ENCODE measurements at places on chromosomes 2 and 18.

GRCh38 chr2:12014088-12014960, 267.9 kb downstream of the LPIN1 start:
- no peak for DNase-seq

GRCh38 chr2:152433289-152433688, 98.3 kb downstream of the FMNL2 start:
- DNase-seq: no peak

- DNase-seq: no peak
These were observed 42.5 kb upstream of the EN1 start for GRCh38 chr2:118889995-118890394.

DNA sequence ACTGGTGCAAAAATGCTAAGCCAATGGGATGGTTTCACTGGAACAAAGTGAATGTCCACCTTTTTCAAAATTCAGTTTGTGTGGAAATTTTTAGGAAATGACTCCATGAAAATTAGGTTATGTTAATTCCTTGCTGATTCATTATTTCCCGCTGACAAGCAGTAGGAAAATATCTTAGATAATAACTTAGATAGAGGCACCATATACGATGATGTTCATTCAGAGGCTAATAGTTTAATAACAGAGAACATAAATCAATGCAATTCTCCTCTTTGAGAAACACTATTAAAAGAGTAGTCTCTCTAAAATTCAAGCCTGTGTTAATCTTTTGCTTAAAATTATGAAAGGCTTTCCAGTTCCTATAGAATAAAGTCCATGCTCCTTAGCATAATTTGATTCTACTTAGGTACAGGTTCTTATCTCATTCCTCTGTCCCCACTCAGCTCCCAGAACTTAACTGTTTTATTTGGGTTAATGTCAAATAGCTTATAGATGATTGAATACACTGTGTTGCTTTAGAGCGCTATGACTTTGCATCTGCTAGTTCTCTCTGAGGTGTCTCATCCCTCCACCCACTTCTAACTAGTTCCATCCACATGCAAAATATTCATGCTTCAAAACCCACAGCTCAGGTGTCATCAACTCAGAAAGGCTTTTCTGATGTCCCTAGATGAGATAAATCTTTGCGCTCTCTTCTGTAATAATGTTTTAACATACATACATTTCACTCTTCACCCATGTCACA, 503.6 kb downstream of the ERBB4 start:
- DNase-seq: no peak

DNA sequence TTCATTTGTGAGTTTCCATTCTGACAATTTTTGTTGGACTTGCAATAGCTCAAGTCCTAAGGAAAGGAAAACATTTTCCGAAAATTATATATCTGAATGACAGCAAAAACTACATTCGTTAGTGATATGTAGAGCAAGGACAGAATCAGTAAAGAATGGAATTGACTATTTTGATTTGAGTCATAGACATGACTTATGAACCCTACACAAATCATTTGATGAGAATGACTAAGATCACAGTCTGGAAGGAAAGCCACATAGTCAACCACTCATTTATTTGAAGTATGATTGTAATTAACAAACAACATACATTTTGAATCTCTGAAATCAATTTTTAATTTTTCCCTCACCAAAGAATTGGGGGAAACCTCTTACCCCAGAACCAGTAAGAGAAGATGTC, 231.6 kb upstream of the CRIM1 start:
- DNase-seq: no peak

DNA sequence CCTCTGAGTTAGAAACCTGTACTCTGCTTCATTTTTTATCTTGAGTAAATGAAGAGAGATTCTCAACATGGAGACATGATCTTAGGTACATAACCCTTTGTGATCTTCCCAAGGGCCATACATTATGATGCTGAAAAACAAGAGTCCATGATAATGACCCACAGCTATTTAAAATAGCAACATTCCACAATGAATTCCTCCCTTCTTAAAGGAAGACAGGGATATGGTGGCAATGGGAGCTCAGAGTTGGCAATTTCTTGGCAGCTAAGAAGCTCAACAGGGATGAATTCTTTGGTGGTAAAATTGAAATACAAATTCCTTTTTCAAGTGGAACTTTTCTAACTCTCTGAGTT, 638.5 kb downstream of the CNTNAP5 start:
- no peak for DNase-seq

GRCh38 chr18:55152801-55153200, 193.5 kb upstream of the CCDC68 start:
- no peak for DNase-seq

GRCh38 chr2:182672466-182673165, 43.4 kb upstream of the DNAJC10 start:
- DNase-seq: no peak

- peak; percentile 56 for DNase-seq
These were observed at the start of gene ZDBF2 for GRCh38 chr2:206274434-206275311. Gene ZDBF2, plus strand, starts transcription at chr2:206274663. Its CDS starts 7,187 bp downstream, at chr2:206281850.

GRCh38 chr2:170587117-170587516, 128.0 kb upstream of the SP5 start:
- DNase-seq: no peak

GRCh38 chr2:26716769-26717168, 24.2 kb downstream of the KCNK3 start:
- DNase-seq: no peak

DNA sequence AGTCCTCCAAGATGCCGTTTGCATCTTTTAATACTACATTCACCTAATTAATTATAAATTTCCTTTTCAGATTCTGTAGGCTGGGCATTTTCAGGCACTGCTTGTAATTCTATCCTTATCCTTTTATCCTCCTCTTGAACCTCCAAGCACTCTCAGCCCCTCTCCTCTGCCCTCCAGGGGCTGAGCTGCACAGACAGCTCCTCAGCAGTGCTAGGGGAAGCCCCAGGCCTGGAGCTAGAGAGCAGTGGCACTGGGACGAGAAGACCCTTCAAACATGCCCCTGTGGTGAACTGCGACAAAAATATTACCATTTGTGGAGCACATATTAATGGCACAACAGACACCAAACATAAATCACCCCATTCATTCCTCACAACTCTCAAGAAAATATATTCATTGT, 32.9 kb downstream of the CFAP210 start:
- DNase-seq: no peak

- DNase-seq: no peak
These were observed 5.6 kb downstream of the PAX8 start for GRCh38 chr2:113273027-113273551.

GRCh38 chr18:79680100-79680879, 687 bp downstream of the CTDP1 start:
- DNase-seq: no peak

GRCh38 chr2:116952254-116952653, 862.2 kb upstream of the DDX18 start:
- no peak for DNase-seq

- DNase-seq: no peak
These were observed 48.2 kb downstream of the LONRF2 start for GRCh38 chr2:100274076-100274475.

DNA sequence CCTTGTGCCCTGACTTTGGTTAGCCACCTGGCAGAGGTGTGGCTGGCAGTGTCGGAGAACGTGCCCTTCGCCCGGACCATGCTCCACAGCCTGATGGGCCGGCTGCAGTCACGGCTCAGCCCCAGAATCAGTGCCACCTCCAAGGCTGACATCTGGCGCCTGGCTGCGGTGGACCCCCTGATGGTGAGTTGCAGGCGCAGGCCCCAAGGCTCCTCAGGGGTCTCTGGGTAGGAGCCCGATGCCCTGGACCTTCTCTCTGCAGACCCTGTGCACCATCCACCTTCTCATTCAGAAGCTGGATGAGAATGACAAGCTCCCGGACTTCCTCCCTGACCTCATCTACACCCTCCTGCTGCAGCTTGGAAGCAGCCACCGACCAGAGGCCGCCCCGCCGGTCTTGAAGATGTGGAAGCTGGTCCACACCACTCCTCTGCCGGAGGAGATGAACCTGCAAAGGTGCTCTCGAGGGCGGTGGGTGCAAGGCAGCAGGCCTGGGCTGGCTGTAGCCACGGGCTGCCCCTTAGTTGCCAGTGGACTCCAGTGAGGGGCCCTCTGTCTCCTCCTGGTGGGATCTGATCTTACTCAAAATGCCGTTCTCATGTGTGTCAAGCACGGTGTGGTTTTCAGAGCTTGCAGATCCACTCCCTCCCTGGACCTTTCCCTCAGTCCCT, 32.1 kb downstream of the HJURP start:
- no peak for DNase-seq

- no peak for DNase-seq
These were observed 449.5 kb upstream of the PKDCC start for GRCh38 chr2:41598161-41598894.

DNA sequence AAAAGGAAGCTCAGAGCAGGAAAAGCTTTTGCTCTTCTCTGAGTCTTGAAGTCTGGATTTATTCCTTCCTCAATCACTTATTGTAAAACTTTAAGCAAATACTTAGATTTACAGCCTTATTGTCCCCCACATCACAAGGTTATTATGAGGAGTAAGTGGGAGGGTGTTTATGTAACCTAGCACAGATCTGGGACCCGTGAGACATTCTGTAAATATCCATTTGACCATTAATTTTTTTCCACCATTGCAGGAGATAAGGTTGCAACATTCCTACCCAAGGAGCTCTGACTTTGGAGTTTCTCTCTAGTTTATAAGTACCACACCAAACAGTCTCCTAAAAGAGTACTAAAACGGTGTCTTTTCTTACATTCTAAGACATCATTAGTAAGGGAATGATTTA, 52.1 kb upstream of the CTIF start:
- DNase-seq: no peak

DNA sequence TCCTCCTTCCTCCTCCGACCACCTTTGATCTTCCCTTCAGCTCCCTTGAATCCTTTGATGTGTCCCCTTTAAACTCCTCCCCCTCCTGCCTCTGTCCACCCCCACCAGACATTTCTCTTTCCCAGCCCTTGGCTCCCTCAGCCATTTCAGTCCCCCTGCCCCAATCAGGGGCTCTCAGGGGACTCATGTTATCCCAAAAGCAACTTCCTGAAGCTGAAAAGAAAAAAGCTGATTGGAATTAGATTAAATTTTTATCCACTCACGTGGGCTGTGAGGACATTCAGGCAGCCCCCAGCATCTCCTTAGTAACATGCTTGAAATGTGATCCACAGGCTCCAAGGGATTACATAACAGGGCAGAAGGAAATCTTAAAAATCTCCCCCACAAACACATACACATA, 81.3 kb downstream of the NEURL3 start:
- DNase-seq: no peak

GRCh38 chr18:9017167-9017904, 85.2 kb upstream of the NDUFV2 start:
- DNase-seq: peak; percentile 70

GRCh38 chr2:208657468-208657867, 250.9 kb downstream of the PTH2R start:
- DNase-seq: no peak

DNA sequence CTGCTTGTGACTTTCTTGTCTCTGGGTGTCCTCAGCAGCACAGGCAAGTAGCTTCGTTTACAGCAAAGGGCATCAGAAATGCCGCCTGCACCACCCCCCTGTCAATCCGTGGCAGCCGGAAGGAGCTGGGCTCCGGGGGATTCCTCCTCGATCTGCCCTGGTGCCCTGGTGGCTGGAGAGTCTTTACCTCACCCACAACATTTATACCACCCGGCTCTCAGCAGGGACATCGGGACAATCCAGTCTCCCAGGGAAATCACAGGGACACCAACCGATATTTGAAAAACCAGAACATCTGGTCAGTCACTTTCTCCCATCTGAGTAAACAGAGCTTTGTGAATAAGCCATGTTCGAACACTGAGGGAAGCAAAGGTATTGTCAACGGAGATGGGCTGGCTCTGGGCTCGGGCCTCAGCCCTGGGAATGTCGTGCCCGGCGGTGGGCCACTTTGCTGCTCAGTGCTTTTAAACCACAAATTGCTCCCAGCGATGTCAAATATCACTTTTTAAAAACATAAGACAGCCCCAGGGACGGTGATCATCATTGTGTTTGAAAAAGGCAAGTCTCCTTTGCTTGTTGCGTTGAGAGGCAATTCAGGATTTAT, 210.0 kb upstream of the SALL3 start:
- no peak for DNase-seq

GRCh38 chr2:183195998-183196409, 71.8 kb downstream of the NUP35 start:
- no peak for DNase-seq

GRCh38 chr2:113791697-113792590, 35.5 kb upstream of the SLC35F5 start:
- peak; percentile 7 for DNase-seq

DNA sequence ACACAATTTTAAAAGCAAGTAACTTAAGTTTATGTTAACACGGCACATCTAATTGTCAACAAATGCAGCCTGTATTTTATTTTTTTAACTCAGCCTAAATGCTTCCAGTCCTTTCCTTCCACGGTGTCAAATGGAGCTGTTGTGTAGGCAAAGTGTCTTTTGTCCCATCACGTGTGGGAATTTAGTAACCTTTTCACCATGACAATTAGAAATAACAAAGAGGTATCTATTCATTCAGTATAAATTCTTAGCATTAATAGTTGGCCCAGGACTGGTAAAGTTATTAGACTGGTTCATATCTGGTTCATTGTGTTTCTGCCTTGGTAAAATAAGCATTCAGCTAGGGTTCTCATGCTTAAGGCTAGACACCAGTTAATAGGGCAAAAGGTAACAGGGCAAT, 47.9 kb downstream of the FRZB start:
- DNase-seq: no peak

GRCh38 chr2:72915320-72915906, 1.9 kb upstream of the EMX1 start:
- no peak for DNase-seq

GRCh38 chr2:54758951-54759350, 35.5 kb downstream of the EML6 start:
- no peak for DNase-seq

- peak; percentile 70 for DNase-seq
These were observed at the start of gene RNPEPL1 for GRCh38 chr2:240567872-240568677. Gene RNPEPL1, plus strand, starts transcription at chr2:240568484. Its CDS starts 103 bp downstream, at chr2:240568587.

- no peak for DNase-seq
These were observed 15.4 kb upstream of the MATN3 start for GRCh38 chr2:20027705-20028434.

DNA sequence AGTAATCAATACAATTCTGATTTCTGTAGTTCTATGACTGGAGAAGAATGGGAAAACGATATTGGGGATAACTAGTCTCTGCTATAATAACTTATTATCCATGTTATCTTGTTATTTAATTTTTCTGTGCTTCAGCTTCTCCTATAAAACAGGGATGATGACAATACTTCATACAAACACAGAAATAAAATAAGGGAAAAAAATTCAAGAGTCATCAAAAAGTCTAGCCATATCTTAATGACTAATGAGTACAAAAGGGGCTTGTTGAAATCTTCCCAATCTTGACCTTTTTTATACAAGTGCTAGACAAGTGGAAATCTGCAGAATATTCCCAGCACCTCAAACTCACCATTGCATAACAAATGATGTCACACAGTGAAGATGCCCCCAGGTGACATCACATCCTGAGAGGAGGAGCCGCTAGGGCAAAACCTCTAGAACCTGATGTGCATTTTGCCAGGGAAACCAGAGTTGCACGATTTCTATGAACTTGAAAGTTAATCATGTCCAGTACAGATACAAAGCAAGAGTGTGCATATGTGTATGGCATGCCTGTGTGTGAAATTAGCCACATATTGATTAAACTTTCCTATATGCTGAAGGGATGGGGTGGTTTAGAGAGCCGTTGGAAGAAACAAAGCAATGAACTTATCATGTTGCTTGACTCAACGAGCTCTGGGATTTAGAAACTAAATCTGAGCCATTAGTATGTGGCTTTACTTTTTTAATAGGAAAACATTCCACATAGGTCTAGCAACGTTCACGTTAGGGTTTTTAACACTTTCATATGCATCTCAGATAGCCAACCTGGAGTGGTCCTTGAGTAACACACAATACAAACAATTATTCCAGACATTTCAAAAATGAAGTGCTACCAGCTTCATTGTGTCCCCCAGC, 278.9 kb downstream of the SLC4A3 start:
- no peak for DNase-seq

GRCh38 chr2:42338567-42339190, 22.3 kb downstream of the COX7A2L start:
- no peak for DNase-seq

Data from GM12891 (cell line).